ENCODE measurements at places on chromosomes 13 and 19. TPM values are rescaled to one million over a fixed set of nuclear protein-coding genes. Genes with fewer than 3 reads are reported as not detected.

Gene KLHL1
- total RNA-seq = 0.05 TPM

Gene COL4A2
- total RNA-seq = 47.2 TPM

- no peak for DNase-seq
These were observed 2.7 kb upstream of the RASAL3 start for GRCh38 chr19:15466851-15467733.

DNA sequence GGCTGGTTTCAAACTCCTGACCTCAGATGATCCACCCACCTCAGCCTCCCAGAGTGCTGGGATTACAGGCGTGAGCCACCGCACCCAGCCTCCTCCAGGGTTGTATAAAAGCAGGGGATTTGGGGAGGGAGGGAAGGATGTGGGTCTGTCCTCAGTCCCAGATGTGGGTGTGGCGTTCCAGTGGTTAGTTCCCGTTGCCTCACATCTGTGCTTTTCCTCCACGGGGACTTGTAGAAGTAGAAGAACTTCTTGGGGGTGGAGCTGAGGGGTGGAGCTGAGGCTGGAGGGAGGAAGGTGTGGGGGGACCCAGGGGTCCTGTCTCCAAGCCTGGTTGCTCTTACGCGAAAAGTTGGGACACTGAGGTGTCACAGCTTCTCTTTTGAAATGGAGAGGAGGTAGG is 514 bp upstream of the MCEMP1 start:
- DNase-seq = no peak

DNA sequence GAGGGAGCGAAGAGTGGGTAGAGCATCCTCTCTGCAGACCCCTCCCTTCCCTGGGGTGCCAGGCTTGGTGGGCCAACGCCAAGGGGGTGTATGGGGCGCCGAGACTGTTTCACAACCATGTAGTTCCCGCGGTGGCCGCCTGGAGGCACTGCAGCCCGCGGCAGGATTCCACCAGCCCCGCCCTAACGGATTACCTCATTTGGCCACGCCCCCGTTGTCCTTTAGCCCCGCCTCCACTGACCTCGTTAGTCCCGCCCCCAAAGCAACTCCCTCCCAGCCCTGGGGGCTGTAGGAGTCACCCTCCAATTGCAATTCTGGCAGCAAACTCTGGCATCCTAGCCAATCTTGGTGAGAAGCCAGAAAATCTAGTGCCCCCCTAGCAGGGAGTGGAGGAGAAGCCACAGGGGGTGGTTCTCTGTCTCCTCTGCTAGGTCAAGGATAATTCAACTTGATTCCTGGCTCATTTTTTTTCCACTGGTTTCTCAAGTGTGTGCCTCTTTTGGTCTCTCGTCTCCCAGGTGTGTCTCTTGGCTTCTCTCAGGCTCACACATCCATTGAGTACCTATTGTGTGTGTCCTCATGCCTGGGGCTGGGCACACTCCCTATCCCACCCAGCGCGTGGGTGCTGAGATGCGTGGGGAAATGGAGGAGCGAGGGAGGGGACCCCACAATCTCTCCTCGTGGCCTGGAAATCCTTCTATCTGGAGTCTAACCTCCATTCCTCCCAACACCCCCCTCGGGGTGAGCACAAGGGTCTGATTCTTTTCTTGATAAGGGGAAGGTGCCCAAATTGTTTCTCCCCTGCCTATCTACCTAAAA is 2.0 kb downstream of the OLFM2 start:
- DNase-seq = peak; percentile 57

DNA sequence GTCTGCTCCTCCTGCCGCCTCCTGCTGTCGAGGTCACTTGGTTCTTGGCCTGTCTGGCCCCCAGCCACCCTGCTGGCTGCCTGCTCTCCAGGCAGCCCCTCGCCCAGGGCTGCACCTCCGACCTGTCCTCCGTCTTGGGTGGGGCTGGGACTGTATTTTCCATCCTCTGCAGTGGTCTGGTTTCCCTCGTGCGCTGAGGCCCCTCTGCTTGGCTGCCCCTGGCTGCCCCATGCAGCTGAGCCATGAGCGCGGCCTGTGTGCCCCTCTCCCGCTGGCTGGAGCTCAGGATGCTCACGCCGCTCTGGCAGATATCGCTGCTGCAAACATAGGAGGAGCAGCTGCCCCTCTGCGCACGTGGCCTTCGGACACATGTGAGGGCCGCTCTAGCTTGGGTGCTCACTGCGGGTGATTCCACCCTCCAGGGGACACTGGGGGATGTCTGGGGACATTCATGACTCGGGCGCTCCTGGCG is 14.0 kb downstream of the UHRF1 start:
- DNase-seq = no peak

GRCh38 chr13:98981369-98982080 is 3.7 kb upstream of the DOCK9 start:
- no peak for DNase-seq

DNA sequence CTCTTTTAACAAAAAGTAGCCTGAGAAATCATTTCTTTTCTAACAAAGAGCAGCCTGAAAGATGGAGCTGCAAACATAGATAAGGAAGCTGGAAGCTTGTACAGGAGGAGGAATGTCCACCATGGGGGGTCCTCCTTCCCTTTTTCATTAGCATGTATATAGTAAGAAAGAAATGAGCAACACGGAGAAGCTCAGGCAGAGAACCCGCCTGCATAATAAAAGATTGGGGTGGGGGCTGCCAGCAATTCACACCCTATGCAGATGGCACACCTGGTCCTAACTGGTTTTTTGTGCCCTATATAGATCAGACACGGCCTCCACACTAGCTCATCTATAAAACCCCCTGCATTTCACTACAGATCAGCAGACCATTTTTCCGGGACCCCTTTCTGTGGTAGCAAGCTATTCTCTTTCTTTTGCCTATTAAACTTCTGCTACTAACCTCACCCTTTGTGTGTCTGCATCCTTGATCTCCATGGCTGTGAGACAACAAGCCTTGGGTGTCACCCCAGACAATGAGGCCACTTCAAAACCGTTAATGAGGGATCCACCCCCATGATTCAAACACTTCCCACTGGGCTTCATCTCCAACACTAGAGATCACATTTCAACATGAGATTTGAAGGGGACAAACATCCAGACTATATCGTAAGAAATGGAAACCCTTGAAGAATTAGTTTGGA is 167.5 kb upstream of the FREM2 start:
- no peak for DNase-seq

Gene TGFBR3L
- total RNA-seq = 0.19 TPM

Gene ZNF560
- total RNA-seq = 0.05 TPM

GRCh38 chr13:26446751-26447150 is 110.7 kb upstream of the WASF3 start:
- DNase-seq = no peak

Gene RXFP2
- total RNA-seq = not detected

- DNase-seq = no peak
These were observed 506 bp upstream of the GAS6 start for GRCh38 chr13:113864273-113864890.

DNA sequence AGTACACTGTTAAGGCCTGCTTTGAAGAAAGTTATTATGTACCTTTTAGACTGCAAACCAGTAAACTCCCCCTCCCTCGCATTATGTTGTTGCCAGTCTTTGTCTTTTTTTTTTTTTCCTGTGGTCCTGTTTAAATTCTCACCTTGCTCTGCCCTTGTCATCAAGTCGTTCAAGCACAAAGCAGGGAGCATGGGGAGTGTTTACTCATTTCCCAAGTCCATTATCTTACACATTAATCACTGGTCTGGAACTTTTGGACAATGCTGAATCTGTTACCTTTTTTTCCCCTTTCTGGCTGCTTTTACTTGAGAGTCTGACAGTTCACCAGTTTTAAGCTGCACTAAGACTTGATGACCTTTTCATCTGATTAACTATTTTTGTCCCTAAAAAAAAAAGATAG is 108.2 kb downstream of the DACH1 start:
- DNase-seq = no peak

Gene C19orf73
- 2.7 TPM for total RNA-seq

Gene ZNF835
- 0.71 TPM for total RNA-seq

Gene DCT
- total RNA-seq = 0.90 TPM

GRCh38 chr19:34731019-34731829 is 2.8 kb upstream of the ZNF181 start:
- no peak for DNase-seq

- no peak for DNase-seq
These were observed 1526.5 kb upstream of the SLC10A2 start for GRCh38 chr13:104592545-104593250.

GRCh38 chr13:91493442-91493841 is 95.0 kb downstream of the GPC5 start:
- no peak for DNase-seq

- peak; percentile 46 for DNase-seq
These were observed 1.2 kb downstream of the BLVRB start for GRCh38 chr19:40464059-40465024.

Gene POU2F2
- total RNA-seq = 1.5 TPM

DNA sequence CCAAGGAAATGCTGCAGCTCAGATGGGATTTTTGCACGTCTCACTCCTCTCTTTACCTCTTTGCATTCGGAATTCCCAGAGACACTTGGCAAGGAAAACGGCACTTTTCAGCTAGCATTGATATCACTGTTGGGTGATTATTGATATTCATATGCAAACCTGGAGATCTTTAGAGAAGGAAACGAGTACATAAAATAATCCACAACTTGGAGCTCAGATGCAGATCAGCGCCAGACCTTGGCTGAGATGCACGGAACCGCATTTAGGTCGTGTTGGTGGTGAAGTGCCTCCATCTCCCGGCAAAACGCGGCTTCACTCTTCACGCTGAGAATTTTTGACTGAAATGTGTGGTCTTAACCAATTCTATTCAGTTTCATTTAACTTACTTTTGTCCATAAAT is 77.2 kb upstream of the ARHGEF7 start:
- no peak for DNase-seq

Gene SCN1B
- total RNA-seq = 0.28 TPM

- DNase-seq = no peak
These were observed 1697.7 kb downstream of the EFNB2 start for GRCh38 chr13:104837756-104838155.

DNA sequence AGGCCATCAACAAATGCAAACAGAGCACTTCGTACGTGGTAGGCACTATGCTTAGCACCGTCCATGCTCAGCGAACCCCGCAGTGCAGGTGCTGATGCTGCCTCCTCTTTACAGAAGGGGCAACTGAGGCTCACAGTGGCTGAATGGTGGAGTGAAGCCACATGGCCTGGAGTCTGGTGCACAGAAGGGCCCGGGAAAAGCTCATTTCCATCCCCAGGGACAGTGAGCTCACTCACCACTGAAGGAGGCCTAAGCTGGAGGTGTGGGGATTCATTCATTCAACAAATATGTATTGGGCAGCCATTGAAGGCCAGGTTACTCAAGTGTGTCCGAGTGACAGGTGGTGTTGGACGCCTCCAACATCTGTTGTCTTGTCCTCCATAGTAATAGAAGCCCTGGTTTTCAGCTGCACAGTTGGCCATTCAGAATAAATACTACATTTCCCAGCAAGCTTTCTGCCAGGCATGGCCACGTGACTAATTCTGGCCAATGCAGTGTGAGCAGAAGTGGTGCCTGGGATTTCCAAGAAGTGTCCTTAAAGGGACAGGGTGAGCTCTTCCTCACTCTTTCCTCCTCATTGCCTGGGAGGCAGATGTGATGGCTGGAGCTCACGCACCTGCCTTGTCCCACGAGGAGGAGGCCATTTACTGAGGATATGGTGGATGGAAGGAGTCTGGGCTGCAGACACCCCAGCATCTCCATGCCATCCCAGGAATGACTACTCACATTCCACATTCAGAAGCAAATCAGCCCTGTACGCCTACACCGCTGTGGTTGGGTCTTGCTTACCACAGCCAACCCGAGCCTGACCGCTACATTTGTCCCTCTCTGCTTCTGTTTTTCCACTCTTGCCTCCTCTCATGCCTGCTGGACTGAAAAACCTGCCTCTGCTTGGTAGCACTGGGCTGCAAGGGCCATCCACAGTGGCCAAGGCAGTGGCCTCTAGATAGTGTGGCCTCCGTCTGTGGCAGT is 2.3 kb upstream of the ZNRF4 start:
- DNase-seq = no peak

DNA sequence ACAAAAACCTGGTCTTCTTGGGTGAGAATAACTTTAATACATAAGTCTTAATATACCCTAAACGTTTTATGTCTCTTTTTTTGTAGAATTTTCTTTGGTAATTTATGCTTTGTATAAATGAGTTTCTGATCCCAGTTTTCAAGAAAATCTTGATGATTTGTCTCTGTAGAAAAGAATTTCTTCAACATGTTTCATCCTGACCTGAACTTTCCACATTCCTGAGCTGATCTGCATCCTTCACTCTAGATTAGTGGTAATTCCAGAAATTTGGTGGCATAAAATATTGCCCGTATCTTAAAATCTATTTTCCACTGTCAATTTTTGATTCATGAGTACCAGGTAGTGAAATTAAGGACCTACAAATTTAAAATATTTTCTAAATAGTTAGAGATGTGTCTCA is 16.3 kb downstream of the ZNF714 start:
- no peak for DNase-seq

Gene PGLYRP2
- 0.71 TPM for total RNA-seq

GRCh38 chr13:23469951-23470421 is 36.5 kb upstream of the SACS start:
- no peak for DNase-seq

Gene OSCAR
- 0.61 TPM for total RNA-seq

GRCh38 chr13:100951016-100951415 is 276.4 kb upstream of the TMTC4 start:
- DNase-seq = no peak

GRCh38 chr13:35690581-35691207 is 214.2 kb upstream of the MAB21L1 start:
- DNase-seq = no peak

DNA sequence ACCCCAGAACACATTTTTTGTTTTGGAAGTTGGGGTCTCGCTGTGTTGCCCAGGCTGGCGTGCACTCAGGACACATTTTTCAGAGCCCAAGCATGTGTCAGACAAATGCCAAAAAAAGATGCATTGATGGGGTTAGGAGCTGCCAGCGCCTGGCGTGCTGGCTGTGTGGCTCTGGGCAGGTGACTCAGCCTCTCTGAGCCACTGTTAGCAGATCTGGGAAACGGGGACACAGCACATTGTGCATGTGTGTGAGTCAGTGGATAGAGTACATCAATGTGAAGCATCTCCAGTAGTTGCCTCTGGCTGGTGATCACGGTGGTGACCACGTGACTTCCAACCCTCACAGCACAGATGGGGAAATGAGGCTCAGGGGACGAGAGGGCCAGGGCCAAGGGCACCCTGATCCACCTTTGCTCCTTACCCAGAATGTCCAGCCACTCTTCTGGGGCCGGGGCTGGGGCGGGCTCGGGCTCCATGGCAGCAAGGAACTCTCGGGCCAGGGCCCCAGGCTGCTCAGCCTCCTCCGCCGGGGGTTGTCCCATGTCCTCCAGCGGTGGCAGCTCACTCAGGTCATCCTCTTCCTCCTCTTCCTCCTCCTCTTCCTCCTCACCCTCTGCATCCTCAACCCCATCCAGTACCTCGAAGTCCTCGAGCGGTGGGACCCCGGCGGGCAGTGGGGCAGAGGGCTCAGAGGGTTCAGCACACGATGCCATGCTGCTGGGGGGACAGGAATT is 1.9 kb downstream of the FKBP8 start:
- no peak for DNase-seq

Gene ICAM4
- 3.1 TPM for total RNA-seq

GRCh38 chr19:49338691-49339300 is 3.6 kb downstream of the CD37 start:
- DNase-seq = no peak

Data from thymus (tissue), 14 donors.